NCI-H1930 (cell line): ENCODE measurements at places on chromosomes 16 and 17.
A peak's percentile ranks its signal among the peaks of the same experiment; 100 is the strongest.

- no peak for DNase-seq
Measured at GRCh38 chr17:6110592-6110991, 40.4 kb downstream of the WSCD1 start.

DNA sequence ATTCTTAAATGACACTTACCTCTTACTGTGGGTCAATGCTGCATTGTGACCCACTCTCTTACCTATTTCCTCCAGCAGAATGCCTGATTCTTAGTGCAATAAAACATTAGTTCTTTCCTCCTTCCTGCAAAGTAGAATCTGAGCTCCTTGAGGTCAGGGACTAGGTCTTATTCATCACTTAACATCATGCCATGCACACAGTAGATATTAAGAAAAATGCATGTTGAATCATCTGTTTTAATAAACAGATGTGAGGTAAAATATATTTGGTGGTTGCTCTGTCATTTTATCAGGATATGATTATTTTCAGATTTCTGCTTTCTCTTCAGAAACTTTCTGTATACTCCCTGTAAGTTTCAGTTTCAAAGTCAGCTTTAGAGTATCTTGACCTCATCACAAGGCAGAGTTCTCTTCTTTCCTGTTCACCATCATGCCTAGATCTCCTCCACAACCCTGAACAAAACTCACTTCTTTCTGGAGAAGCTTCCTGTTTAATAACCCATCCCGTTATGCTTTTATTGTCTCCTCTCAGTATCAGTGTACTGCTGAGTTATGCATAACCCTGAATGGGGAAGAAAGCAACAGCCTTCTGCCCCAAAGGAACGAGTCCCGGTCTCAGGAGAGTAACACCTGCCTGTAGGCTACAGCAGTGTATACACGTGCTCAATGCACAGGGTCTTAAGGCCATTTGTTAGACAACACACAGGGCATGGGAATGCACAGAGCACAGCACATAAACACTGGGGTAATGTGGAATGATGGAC, 30.3 kb upstream of the SUPT4H1 start:
- DNase-seq: no peak

DNA sequence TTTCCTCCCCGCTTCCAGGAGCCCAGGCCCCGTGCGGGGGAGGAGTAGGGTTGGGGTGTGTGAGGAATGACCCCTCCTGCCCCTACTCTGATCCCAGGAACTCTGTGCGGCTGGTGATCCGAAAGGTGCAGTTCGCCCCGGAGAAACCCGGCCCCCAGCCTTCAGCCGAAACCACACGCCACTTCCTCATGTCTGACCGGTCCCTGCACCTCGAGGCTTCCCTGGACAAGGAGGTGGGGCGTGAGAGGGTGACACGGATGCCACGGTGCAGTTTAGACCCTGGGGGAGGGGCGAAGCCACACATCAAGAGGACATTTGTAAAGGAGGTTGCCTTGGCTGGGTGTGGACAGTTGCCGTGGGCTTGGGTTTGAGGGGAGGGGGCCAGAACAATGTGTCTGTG, 7.4 kb downstream of the ARRB2 start:
- DNase-seq: no peak

DNA sequence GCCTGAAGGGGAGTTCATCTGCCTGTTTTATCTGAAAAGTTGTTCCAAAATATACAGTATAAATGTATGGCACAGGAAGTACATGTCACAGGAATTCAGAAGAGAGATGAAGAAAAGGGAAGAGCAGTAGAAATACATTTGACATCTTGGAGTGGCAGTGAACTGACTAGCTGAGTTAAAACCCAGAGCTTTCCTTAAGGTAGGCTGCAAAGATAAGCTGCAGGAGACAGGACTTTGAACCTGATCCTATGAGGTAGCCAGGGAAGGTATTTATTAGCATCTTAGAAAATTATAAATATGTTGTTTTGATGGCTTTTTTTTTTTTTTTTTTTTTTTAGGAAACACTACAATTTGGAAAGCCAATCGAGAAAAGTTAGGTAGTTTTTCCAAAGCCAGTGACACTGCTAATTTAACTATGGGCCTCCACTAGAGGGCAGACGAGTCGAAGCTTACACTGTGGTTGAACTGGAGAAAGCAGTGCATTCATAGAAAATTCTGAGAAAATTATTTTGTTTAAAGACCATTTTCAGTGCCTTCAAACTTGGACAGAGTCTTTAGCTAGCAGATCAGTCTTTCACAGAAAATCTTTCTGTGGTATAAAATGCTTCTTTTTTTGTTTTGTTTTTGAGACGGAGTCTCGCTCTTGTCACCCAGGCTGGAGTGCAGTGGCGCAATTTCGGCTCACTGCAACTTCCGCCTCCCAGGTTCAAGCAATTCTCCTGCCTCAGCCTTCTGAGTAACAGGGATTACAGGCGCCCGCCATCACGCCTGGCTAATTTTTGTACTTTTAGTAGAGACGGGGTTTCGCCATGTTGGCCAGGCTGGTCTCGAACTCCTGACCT, 122.3 kb downstream of the SSH2 start:
- DNase-seq: peak; percentile 55

DNA sequence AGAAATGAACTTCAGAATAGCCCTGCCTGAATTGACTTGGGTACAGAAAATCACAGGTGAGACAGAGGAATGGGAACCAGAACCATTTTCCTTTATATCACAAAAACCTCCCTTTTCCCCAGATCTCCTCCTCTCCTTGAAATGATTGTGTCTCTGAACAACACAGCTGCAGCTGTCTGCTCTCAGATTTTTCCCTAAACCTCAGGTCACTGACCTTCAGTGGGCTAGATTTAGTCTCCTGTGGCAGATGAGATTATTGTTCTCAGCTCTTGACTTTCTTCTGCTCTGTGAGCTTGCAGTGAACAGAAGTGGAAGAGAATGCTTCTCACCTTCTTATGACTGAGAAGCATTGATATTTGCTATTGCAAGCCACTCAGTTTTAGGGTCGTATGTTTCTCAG, 92.3 kb upstream of the FAM20A start:
- no peak for DNase-seq

GRCh38 chr17:44738214-44738906, 20.4 kb upstream of the ADAM11 start:
- DNase-seq: no peak

DNA sequence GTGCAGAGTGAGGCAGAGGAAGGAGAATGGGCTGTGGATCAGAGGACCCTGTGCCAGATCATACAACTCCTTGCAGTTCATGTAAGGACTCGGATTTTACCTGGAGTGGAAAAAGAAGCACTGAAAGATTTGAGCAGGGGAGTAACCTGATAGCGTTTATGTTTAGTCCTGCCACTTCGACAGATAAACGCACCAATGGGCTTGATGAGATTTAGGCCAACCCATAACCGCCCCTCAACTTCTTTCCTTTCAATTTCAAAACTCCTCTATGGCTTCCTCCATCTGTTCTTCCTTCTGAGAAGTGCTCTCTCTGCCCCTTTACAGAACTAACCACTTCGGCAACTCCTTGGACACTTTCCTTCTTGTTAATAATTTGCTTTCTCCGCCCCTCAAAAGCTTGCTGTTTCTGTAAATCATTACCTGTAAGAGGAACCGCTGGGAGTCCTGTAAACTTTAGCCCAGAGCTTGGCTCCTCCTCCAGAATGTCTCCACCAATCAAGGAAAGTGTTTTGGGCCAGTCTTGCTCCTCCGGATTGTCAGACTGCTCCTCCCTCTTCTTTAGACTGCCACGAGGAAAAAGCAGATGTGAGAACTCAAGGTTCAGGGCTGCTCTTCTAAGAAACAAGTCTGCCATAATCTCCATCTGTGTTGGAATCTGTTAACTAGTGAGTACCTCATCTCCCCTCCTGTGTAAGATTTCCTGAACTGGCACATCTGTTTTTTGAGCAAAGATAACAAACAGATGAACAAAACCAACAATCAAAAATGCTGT, at the start of gene ACSM3:
TSS of gene ACSM3 (plus strand) at position 554 of the 772 bp plus-strand sequence. CDS start 6,021 bp downstream, outside the sequence.
- DNase-seq: no peak

DNA sequence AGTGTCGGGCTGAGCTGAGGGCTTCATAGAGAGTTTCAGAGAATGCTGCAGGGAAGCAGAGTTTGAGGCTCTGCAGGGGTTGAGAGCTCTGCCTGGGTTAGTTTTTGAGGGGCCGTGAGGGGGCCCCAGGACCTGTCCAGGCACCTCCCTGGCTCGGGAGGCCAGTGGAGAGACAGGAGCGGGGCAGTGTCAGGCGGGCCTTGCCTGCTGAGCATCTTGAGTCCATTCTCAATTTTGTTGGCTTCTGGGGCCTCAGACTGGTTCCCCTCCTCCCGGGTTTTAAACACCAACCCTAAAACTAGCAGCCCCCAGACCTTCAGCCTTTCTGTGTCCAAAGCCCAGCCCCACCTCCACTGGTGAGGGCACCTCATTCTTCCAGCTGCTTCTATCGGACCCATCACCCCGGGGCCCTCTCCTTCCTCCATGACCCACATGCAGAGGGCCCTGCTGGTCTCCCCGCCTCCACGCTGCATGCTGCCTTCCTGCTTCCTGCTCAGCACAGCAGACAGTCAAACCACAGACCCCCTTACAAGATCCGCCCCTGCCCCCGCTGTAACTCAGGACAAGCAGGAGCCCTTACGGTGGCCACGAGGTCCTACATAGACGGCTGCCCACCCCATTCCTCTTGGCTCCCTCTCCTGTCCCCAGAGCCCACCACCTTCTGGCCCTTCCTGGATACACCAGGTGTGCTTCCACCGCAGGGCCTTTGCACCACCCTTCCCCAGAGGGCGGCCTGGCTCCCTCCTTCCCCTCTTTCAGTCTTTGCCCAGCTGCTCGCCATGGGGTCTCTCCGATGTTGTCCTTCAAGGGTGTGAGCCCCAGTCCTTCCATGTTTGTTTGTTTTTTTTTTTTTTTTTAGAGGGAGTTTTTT, 3.8 kb downstream of the RNF213 start:
- DNase-seq: no peak

DNA sequence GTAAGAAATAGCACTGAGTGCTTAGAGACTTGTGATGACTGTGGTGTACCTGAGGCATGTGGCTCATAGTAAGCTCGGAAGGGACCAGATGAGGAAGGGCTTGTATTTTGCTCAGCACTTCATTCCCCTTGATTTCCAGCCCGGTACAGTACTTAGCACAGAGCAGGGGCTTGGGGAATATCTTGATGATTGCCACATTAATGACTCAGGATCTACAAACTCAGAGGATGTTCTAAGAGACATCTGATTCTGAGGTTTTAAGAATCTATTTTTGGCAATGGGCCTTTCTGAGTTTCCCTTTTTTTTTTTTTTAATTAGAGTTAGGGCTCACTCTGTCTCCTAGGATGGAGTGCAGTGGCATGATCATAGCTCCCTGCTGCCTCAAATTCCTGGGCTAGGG, 9.1 kb downstream of the ASPHD1 start:
- DNase-seq: no peak

DNA sequence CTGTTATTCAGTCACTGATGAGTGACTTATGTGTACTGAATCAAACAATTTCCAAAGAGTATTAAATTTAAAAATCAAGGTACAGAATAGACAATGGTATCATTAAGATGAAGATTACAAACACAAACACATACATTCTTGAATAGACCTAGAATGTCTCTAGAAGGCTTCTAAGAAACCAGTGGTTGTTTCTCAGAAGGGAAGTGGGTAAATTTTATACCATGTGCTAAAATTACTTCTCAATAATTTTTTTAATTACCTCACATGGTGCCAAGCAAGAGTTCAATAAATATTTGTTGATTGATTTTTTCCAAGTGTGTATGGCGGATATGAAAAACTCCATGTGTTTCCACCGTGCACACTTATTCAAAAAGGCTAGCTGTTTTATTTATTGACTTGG, 6.4 kb downstream of the DYNLRB2 start:
- no peak for DNase-seq

DNA sequence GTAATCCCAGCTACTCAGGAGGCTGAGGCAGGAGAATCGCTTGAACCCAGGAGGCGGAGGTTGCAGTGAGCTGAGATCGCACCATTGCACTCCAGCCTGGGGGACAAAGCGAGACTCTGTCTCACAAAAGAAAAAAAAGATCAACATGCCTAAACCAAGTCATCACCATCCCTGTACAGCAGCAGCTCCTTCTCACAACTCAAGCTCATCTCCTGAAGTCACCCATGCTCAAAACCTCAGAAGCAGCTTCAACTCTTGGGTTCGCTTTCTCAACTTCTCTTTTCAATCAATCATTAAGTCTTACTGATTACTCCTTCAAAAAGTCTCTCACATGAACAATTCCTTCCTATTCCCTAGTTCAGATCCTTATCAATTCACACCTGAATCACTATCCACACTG, 31.3 kb downstream of the PHLPP2 start:
- no peak for DNase-seq

DNA sequence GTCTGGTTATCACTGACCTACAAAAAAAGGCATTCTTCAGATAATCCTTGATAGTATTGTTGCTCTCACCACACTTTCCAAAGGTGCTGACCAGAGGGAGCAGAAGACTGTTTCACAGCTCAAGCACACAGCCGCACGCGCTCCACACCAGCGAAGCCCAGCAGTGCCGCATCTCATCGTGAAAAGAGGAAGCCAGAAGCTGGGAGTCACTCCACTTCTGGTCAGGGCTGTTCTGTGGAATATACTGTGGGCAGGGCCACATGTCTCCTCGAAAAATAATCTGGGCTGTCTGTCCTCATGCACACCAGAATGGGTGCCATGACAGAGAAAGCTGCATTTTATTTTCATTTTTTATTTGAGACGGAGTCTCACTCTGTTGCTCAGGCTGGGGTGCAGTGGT, 7.3 kb upstream of the PRSS36 start:
- DNase-seq: no peak

- no peak for DNase-seq
Measured at GRCh38 chr16:79286646-79287423, 313.7 kb downstream of the MAF start.

DNA sequence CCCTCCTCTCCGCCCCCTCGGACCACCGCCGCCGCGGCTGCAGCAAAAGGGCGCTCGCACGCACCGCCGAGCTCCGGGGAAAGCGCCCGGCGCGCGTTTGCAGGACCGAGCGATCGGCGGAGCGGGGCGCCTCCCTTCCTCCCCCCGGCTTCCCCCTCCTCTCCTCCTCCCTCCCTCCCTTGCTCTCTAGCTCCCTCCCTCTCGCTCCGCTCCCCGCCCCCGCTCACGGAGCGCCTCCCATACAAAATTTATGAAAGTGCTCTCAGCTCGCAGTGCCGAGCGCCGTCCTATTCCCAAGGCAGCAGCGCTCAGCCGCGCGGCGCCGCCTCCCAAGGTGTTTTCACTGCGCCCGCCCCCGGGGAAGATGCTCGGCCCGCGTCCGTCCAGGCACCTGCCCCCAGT, at the start of gene RTN4RL1:
TSS of gene RTN4RL1 (minus strand) at position 115 of the 402 bp plus-strand sequence. CDS start 469 bp downstream, outside the sequence.
- peak; percentile 56 for DNase-seq

DNA sequence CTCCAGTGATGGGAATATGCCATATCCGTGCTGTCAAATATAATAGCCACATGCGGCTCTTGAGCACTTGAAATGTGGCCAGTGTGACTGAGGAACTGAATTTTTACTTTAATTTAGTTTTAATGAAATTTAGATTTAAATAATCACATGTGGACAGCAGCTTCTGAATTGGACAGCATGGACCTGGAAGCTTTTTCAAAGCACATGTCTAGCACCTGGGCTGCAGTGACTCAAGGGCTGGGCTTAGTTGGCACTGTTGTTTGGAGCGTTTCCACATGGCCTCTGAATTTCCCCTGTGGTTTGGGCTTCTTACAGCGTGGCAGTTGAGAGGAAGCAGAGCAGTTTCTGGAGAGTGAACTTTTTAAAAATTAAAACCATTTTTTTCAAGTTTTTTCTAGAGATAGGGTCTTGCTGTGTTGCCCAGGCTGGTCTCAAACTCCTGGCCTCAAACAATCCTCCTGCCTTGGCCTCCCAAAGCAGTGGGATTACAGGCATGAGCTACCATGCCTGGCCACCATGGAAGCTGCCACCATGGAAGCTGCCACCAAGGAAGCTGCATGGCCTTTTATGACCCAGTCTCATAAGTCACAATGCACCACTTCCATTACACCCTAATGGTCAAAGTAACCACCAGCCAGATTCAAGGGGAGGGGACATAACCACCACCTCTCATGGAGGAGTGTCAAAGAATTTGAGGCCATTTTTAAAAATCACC, 6.7 kb upstream of the TOB1 start:
- no peak for DNase-seq
